ENCODE measurements at places on chromosomes 3 and 15.

GRCh38 chr15:56804938-56805337 is 71.6 kb upstream of the ZNF280D start:
- peak; percentile 48 for DNase-seq

- no peak for DNase-seq
Measured at GRCh38 chr3:189275852-189276251, 104.1 kb downstream of the TPRG1 start.

- peak; percentile 46 for DNase-seq
Measured at GRCh38 chr3:146203776-146204175, 42.8 kb upstream of the PLOD2 start.

DNA sequence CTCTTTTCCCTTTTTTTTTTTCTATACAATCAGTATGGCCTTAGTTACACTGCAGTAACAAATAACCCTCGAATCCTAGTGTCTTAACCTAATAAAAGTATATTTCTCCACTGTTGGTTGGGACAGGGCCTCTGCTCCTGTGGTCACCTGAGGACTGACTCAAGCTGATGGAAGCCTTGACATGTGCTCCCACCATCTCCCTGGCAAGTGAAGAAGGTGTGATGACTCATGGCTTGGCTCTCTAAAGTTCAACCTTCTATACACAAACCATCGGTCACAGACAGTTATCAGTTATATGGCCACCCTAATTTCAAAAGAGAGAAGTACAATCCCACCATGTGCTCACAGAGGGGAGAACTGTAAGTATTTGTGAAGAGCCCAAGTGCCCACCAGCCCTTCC is 65.8 kb upstream of the CACNA2D3 start:
- DNase-seq, result no peak

DNA sequence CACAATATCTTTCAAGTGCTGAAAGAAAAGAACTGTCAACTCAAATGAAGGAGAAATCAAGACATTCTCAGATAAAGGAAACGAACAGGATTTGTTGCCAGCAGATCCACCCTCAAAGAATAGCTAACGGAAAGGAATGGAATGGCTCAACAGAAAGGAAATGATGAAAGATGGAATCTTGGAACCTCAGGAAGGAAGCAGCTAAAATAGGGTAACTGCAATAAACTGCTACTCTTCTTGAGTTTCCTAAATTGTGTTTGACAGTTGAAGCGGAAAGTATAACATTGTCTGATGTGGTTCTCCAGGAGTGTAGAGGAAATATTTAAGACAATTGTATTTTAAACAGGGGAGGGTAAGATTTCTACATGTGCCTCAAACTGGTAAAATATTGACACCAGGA is 22.0 kb downstream of the PRR23E start:
- DNase-seq, result peak; percentile 20

DNA sequence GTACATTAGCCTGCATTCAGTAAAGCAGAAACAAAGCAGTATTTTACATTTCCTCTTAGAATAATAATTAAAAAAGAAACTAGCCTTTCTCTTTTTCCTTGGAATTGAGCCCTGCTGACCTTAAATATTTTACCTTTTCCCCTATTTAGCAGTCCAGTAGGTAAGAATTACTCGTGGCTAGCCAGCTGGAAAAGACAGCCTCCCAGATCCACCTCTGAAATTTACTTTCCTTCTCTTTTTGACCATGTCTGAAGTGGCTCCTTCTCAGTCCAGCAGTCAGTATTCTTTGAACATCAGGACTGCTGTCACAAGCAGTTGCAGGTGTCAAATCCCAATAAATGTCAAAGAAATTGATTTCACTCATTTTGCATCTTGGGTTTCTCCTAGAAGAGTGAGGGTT is 311.5 kb upstream of the DCBLD2 start:
- DNase-seq, result no peak

- DNase-seq, result peak; percentile 76
Measured at GRCh38 chr15:81071120-81071519, 63.0 kb upstream of the CFAP161 start.

DNA sequence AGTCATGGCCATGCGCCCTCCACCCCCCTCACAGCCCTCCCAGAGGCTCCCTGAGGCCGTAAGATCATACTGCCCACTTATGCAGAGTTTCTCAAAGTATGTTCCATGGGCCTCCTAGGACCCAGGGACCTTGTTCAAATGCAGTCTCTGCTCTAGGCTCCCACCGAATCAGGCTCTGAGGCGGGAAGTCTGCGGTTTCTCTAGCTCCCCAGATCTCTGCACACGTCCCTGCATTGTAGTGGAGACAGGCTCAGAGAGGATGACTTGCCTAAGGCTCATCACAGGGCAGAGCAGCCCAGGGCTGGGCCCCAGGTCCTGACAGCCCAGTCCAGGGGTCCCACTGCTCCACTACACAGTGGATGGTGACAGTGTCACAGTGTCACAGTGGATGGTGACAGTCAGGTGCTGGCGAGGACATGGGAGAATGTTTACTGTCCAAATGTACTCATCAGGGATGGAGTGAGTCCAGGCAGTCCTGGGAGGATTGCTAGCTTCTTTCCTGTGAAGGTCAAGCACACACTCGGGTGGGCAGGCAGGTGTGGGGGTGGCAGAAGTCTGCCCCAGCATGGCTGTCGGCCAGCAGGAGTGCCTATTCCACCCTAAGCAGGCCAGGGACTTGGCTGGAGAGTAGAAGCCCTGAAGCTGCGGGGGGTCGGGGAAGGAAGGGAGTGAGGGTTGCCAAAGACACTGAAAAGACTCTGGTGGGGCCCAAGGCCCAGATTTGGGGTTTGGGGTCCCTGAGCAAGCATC is 12.4 kb downstream of the ANKRD63 start:
- DNase-seq, result no peak

DNA sequence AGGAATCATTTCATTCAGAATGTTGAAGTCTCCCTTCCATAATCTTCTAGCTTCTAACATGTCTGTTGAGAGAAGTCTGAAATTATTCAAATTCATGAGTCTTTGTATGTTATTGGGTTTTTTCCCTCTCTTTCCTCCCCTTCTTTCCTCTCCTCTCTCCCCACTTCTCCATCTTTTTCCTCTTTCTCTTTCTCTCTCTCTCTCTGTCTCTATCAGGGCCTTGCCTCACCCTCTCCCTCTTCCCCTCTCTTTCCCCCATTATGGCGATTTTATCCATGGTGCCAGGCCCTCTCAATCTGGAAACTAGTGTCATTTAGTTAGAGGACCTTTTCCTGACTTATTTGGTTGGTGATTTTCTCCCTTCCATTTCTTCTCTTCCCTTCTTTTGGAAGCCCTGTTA is 147.3 kb downstream of the SST start:
- no peak for DNase-seq

DNA sequence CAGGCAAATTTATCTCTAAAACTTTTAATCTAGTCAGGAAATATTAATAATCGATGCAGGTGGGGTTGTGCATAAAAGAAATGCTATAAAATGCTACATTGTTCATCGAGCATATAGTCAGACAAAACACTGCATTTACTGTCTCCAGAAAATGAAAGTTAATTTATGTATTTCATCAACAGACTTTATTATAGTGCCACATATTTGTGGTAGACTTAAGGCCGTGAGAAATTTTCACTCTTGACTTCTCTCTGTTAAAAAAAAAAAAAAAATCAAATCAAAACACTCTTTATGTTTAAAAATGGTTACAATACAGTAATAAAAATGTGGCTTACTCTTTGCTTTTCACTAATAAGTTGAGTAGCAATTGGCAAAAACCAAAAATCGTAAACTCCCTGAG is 67.4 kb downstream of the RBMS3 start:
- no peak for DNase-seq

DNA sequence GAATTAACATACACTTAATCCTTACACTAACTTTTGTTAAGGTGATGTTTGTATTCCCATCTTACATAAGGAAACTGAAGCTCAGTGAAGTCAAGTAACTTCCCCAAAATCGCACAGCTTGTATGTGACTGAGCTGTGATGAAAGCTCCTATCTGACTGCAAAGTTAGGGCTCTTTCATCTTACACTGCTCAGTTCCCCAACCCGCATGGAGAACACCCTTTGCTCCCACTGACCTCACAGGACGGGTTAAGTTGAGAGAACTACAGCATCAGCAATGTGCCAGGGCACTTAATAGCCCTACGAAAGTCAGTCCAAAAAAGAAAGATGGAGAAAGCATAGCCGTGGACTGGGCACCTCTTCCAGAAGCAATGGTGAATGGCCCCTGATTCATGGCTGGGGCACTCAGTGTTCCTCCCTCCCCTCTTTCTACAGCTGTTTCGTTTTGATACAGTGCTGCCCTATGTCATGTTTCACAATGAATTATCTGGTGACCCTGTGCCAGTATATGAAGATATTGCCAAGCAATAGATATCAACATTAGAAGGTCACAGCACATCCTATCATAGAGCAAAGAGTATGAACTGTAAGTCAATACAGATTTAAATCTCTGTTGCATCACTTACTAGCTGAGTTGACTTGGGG is 38.0 kb downstream of the CADPS start:
- DNase-seq, result no peak

Measured in AG10803 (cell line).